ENCODE measurements at places on chromosomes 5 and 9. TPM values are rescaled to one million over a fixed set of nuclear protein-coding genes. Genes with fewer than 3 reads are reported as not detected.

GRCh38 chr9:128187361-128187760 is 4.0 kb downstream of the CIZ1 start:
- no peak for DNase-seq

GRCh38 chr9:106717686-106718085 is 145.3 kb upstream of the ZNF462 start:
- DNase-seq: peak; percentile 55

DNA sequence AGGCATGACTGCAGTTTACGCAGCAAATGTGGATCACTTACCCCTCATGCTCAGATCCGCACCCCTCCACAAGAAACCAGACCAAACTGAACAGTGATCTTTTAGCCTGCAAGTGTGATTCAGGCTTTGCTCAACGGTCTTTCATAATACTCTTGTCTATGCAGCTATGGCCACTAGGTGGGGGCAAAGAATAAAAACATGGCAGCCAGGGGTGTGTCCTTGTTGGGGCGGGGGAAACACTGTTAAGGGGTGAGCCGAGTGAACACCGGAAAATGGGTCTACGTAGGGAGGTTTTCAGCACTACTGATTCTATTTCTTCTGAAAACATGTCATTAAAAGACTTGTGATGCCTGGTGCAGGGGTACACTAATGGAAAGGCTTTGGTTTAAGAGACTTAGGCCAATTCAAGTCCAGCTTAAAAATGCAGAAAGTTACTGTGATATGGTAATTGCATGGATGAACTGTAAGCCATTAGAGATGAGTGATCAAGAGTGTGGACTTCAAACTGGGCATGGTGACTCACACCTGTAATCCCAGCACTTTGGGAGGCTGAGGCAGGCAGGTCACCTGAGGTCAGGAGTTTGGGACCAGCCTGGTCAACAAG is 49.9 kb upstream of the GPR151 start:
- peak; percentile 66 for DNase-seq

The STPG3 gene
- not detected for total RNA-seq

GRCh38 chr9:72478966-72479365 is 42.4 kb upstream of the TMC1 start:
- DNase-seq: no peak
